ENCODE measurements at places on chromosomes 6 and 20.
A peak's percentile ranks its signal among the peaks of the same experiment; 100 is the strongest.

- no peak for DNase-seq
Measured at GRCh38 chr20:25697132-25697446, 436 bp upstream of the ZNF337 start.

DNA sequence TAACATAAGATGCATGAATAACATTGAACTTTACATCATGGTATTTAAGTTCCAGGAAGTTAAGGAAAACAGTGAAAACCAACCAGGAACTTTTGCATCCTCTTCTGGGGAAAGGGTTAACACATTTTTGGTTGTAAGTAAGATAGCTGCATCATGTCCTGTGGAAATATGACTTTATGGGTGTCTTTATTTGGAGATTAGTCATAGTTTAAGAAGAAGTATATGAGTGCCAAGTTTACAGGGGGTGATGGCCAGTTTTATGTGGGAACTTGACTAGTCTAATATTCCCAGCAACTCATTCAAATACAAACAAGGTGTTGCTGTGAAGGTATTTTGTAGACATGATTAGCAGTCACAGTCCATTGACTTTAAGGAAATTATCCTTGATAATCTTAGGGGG, 78.0 kb downstream of the PDE10A start:
- DNase-seq = peak; percentile 5

GRCh38 chr6:55888917-55889316, 13.5 kb upstream of the BMP5 start:
- no peak for DNase-seq

DNA sequence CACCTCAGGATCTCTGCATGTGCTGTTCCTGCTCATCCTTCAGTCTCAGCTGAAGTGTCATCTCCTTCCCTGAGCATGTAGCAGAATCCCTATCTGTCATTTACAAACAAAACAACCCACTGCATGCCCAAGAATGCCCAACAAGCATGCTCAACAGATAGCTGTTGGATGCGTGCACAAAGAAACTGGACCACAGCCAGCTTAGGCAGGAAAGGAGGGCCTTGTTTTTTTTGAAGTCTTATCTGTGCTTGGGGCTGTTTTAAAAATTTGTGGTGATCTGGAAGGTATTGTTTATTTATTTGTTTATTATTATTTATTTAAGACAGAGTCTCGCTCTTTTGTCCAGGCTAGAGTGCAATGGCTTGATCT, 18.5 kb upstream of the SLC16A10 start:
- DNase-seq = no peak

DNA sequence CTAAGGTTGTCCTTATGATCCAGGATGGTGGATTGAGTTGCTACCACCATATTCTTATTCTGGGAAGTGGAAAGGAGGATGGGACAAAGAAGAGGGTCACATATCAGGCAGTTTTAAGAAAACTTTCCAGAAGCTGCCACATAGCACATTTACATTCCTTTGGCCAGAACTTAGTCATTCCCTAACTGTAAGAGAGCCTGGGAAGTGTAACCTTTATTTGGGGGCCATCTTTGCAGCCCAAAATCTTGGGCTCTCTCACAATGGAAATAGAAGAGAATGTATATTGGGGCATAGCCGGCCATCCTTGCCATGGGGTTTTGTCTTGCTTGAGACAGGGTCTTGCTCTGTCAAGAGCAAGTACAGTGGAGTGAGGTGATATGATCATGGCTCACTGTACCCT, 8.4 kb downstream of the ZNF341 start:
- DNase-seq = peak; percentile 2

DNA sequence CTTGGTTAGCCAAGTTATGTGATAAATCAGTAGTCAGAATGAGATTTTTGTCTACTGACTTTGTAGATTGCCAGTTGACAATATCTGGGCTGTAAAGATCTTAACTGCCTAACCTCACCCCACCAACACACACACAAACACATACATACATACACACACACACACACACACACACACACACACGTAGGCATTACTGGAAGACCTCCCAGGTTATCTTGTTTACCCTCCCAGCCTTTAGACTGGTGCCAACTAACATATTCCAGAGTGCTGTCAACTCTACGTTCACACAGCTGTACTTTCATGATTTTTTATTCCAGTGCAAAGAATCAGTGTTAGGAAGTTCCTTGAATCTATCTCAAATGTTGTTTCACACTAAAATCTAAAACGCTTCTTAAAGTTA, 38.9 kb downstream of the BMP5 start:
- no peak for DNase-seq

DNA sequence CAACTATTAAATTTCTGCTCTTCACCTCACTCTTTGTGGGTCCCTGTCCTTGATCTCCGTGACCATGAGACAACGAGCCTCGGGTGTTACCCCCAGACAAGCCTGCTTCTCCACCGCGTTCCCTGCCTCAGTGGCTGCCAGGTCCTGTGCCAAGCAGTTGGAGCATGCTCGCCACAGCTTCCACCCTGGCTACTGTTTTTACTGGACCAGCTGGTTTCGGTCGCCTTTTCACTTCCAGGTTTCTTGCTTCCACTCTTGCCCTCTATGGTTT, 5.6 kb downstream of the TP53RK start:
- no peak for DNase-seq

DNA sequence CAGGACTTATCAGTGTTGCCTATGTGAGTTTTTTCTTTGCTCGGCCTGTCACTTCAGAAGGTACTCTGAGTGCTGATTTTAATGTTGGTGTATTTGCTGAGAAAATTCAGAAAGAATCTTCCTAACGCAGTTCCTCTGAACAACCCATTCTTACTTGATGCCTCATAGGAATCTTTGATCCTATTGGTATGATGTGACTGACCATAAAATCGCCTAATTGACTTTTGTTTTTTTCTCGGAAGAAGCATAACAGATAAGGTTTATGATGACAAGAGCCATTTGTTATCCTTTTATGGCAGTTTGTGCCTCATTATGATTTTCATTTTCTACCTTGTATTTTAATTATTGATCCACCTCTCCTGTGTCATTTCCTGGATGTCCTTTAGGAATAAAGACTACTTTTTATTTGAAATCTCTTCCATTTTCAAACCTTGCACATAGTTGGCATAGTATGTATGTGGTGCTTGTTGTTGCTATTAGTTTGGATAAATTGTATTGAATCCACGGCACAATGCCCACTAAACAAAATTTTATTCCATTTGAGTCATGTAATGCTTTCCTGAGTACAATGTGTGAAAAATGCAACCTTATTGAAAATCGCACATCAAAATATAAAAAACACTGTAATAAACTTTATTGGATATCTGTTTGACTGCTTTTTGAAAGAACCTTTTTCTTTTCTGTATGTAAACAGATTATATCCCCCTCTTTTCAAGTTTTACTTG, 37.3 kb downstream of the LRRC1 start:
- no peak for DNase-seq

GRCh38 chr6:63527658-63528514, 44.4 kb upstream of the LOC128125822 start:
- peak; percentile 98 for DNase-seq

GRCh38 chr6:117143647-117144046, 121.7 kb upstream of the VGLL2 start:
- no peak for DNase-seq

- DNase-seq = no peak
Measured at GRCh38 chr6:163904186-163904585, 489.7 kb downstream of the QKI start.

DNA sequence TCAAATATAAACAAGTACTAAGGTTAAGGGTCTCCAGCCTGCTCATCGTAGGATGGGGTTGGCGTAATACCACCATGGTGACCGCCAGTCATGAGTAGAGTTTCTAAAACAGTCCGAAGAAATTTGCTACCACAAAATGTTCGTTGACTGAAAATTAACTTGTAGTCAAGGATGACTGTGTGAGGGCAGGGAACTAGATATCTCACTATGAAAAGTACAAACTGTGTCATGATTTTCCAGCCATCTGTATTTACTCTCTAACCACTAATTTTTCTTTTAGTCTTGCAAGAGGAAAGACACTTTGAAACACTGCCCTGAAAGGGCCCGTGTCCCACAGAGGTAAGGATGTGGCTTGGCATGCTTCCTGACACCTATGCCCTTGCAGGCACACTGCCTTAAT, 99.7 kb downstream of the IRF4 start:
- peak; percentile 11 for DNase-seq

DNA sequence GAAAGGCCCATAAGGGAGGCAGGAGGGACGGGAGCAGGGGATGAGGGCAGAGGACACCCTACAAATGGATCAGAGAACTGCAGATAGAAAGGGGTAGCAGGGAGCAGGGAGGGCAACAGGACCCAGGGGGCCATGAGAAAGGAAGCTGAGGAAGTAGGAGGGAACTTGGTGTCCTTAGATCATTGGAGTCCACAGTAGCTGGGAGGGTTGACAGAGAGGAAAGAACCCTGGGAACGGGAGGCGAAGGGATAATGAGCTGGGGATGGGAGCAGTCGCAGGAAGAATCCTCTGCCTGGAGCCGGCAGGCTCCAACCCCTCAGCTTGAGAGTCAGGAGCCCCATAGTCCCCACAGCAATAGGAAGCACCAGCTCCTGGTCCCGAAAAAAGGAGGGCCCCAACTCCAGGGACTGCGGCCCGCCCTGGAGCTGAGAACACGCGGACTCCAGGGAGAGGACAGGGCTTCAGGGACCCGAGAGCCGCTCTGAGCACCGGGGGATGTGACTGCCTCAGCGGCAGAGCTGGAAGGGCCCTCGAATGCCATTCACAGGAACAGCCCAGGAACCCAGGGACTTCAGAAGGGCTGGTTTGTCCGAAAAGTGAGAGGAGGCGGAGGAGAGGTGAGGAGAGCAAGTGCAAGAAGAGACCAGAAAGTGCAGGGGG, 32.7 kb downstream of the HLA-A start:
- no peak for DNase-seq
